ENCODE measurements at places on chromosomes 16 and 17. TPM values are rescaled to one million over a fixed set of nuclear protein-coding genes. Genes with fewer than 3 reads are reported as not detected.

PIK3R6 gene
- not detected for total RNA-seq

WNT3 gene
- 8.8 TPM for total RNA-seq

ITPRIPL2 gene
- 24.5 TPM for total RNA-seq

SOX9 gene
- total RNA-seq = 46.2 TPM

AMDHD2 gene
- total RNA-seq = 62.3 TPM

MRPL38 gene
- 163 TPM for total RNA-seq

DCXR gene
- total RNA-seq = 208 TPM

CCL16 gene
- total RNA-seq = not detected

RSL1D1 gene
- 216 TPM for total RNA-seq

DNA sequence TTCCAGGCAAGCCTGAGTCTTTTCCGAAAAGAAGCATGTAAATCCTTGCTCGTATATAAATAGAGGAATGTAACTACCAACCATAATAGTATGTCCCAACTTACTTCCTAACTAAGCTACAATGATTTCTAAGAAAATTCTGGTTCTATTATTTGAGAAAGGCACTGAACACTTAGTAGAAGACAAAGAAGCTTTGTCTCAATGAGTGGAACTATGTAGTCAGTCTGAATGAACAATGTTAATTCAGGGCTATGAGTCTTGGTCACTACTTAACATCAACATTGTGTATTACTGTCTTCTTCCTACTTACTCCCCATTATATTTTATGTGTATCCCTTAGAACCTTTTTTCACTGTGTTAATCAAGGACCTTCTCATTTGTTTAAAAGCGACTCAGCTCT lies 206.0 kb downstream of the CYB561 start:
- no peaks in the 10 kb centered on the region for H3K4me1 ChIP-seq
- no peaks in the 10 kb centered on the region for H3K36me3 ChIP-seq
- no peak overlapping the region for H3K4me3 ChIP-seq
- no peaks in the 10 kb centered on the region for H3K27me3 ChIP-seq

DNA sequence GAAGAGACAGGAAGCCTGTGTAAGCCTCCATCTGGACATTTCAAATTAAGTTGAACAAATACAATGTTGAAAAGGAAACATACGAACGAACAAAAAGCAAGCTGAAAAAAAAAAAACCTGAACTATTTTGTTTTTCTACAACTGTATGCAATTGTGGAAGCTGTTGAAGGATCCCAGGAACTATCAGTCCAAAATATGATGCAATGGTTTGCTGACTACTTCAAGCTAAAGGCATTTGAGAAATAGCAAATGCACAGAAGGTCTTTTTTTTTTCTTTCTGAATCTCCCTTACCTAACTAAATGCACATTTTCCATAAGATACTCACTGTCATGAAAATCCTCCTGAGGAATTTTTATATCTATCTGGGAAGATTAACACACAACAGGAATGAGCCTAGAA lies 40.2 kb downstream of the MAF start:
- H3K4me1 ChIP-seq = no peaks in the 10 kb centered on the region
- H3K27me3 ChIP-seq = 0 out of 2 replicates have a peak, but pooled peaks cover 1% of the 10 kb centered on the region
- DNase-seq = no peak

DNA sequence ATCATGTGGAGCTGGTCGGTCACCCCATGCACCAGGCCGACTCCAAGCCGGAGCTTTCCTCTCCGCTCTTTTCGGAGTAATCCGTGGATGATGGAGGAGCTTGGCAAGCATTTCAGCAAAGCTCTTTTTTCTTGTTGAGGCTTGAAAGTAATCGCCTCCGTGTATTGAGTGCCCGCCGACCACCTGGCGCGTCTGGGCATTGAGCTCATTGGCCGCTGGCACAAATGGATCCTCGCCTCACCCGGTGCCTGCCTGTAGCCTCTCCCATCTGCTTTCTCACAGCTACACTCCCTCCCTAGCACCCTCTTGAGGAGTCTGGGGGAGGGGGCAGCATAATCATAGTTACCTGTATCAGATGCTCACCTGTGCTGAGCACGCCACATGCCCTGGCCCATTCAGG lies 148.9 kb downstream of the CMIP start:
- H3K36me3 ChIP-seq = no peaks in the 10 kb centered on the region
- no peaks in the 10 kb centered on the region for H3K27me3 ChIP-seq
- no peak overlapping the region for H3K4me3 ChIP-seq
- peak overlapping the region; percentile 44 for H3K27ac ChIP-seq
- peaks cover 30% of the 10 kb centered on the region for H3K4me1 ChIP-seq

GRCh38 chr17:52157603-52158449 lies 688 bp downstream of the CA10 start:
- no peaks in the 10 kb centered on the region for H3K36me3 ChIP-seq
- H3K4me1 ChIP-seq = no peaks in the 10 kb centered on the region
- H3K27me3 ChIP-seq = no peaks in the 10 kb centered on the region
- DNase-seq = no peak

- no peaks in the 10 kb centered on the region for H3K27me3 ChIP-seq
- no peak overlapping the region for H3K27ac ChIP-seq
- H3K4me1 ChIP-seq = no peaks in the 10 kb centered on the region
- no peak overlapping the region for H3K4me3 ChIP-seq
Measured at GRCh38 chr17:51035431-51035830, 85.2 kb downstream of the SPAG9 start.

DNA sequence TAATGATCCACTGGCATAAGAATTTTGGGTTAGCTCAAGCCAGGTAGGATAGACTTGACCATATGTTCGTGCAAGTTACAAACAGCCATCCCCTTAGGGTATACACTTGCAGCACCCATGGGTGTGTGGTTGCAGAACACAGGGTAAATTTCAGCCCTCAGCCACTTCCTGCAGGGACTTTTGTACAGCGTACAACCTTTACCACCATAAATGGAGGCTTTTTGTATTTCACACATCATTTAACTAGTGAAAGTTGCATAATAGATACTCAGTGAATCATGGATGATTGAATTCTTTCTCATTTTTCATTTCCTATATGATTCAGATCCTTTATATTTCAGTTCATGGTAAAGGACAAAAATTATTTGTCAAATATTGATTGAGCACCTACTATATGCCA lies 473.9 kb downstream of the CDH13 start:
- no peaks in the 10 kb centered on the region for H3K27me3 ChIP-seq

- peaks cover under 1% of the 10 kb centered on the region for H3K4me1 ChIP-seq
- H3K36me3 ChIP-seq = no peaks in the 10 kb centered on the region
- H3K27me3 ChIP-seq = no peaks in the 10 kb centered on the region
- H3K4me3 ChIP-seq = no peak overlapping the region
- no peak for DNase-seq
Measured at GRCh38 chr17:48295362-48296288, 134.4 kb downstream of the SKAP1 start.

GRCh38 chr16:70494202-70494770 lies 29.1 kb downstream of the COG4 start:
- peaks cover 10% of the 10 kb centered on the region for H3K36me3 ChIP-seq
- no peak for DNase-seq
- H3K27ac ChIP-seq = no peak overlapping the region

- no peaks in the 10 kb centered on the region for H3K4me1 ChIP-seq
- H3K27ac ChIP-seq = no peak overlapping the region
- H3K36me3 ChIP-seq = peaks cover 2% of the 10 kb centered on the region
- DNase-seq = no peak
- H3K27me3 ChIP-seq = no peaks in the 10 kb centered on the region
Measured at GRCh38 chr17:80847496-80848230, 144.0 kb upstream of the CHMP6 start.

DNA sequence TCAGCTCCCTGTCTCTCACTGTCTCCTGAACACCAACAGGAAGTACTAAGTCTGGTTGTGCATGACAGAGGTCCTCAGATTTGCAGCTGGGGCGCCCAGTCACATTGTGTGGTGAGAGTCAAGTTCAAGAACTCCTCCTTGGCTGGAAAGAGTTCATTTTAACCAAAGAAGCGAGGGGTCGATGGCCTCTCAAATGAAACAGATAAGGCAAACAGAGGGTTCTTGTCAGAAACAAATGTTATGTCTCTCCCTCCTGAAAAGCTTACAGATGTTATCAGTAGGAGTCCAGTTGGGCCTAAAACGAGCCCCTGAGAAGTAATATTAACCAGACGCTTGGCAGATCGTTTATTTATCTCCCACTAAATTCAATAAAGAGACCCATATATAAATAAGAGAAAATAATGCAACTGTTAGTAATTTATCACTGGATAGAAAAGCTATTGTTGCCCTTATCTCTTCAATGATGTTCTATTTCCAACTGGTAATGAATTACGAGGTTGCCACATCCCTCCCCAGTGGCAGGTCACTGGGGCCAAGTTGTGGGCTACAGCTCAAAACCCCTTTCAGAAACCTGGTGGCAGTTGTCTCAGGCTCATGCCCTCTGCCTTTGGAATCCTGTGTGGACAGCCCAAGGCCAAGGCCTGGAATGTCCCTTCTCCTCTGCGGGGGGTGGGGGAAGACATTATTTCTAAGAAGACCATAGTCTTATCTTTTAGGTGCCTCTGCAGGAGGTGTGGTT lies 307.5 kb upstream of the DYNLRB2 start:
- no peaks in the 10 kb centered on the region for H3K36me3 ChIP-seq
- no peak for DNase-seq
- no peaks in the 10 kb centered on the region for H3K27me3 ChIP-seq
- H3K4me3 ChIP-seq = no peak overlapping the region
- no peaks in the 10 kb centered on the region for H3K4me1 ChIP-seq
- peak overlapping the region; percentile 22 for H3K27ac ChIP-seq

DNA sequence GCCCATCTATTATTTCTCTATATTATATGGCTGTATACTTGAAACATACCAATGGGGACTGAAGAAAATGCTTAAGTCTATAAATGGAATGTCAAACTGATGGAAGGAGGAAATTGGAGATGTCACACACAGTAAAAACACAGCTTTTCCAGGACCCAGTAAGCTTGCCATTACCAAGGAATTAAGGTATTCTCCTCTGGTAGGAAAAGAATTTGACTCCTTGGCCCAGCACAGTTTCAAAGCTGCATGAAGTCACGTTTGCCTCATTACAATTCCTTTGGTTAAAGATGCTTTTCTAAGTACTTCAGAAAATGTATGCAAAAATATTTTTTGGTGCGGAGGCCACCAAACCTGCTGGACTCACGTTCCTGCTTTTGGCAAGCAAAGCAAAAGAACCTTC lies 48.5 kb downstream of the CDH13 start:
- DNase-seq = no peak
- H3K4me1 ChIP-seq = no peaks in the 10 kb centered on the region
- no peak overlapping the region for H3K4me3 ChIP-seq
- H3K36me3 ChIP-seq = no peaks in the 10 kb centered on the region

DNA sequence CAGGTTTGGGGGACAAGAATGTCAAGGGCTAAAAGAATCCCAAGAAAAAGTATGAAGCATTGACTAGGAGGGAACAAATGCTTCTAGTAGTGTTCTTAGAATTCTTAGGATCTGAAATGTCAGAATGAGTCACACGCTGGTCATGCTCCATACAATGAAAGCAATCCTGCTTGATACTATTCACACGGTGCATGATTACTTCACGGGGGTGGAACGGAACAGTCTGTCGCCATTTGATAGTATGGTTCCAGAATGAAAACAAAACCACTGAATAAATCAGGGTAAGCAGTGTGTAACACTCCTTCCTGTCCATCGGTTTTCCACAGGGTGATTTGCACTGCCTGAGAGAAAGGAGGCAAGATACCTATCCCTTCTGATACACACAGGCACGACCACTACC lies 22.9 kb upstream of the YWHAE start:
- H3K27me3 ChIP-seq = no peaks in the 10 kb centered on the region
- peaks cover 6% of the 10 kb centered on the region for H3K36me3 ChIP-seq
- no peak for DNase-seq
- no peak overlapping the region for H3K4me3 ChIP-seq

DNA sequence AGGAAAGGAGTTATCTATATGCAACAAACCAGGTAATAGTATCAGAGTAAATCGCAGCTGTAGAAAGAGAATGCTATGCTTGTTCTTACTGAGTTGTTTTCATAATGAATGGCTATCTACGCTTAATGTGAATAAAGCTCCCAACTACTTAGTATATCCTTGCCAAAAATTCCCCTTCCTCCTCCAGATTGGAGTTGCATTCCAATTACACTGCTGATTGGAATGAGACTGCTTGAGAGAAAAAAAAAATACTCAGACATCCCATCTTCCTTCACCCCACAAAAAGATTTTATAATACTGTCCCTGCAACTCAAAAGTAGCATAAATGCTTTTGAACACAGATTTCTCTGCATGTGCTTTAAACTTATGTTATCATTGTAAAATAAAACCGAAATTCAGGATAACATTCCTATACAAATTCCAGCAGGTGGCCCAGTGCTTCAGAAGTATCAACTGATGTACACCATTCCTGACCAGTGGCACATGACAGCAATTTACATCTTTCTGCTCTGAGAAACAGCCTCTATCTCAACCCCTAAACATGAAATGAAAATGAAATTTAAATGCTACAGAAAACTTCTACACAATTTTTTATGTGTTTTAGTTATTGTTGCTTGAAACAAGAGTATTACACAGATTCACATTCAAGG lies 47.0 kb downstream of the SMURF2 start:
- peaks cover 20% of the 10 kb centered on the region for H3K4me1 ChIP-seq
- no peak overlapping the region for H3K27ac ChIP-seq
- no peaks in the 10 kb centered on the region for H3K36me3 ChIP-seq
- H3K4me3 ChIP-seq = no peak overlapping the region

DNA sequence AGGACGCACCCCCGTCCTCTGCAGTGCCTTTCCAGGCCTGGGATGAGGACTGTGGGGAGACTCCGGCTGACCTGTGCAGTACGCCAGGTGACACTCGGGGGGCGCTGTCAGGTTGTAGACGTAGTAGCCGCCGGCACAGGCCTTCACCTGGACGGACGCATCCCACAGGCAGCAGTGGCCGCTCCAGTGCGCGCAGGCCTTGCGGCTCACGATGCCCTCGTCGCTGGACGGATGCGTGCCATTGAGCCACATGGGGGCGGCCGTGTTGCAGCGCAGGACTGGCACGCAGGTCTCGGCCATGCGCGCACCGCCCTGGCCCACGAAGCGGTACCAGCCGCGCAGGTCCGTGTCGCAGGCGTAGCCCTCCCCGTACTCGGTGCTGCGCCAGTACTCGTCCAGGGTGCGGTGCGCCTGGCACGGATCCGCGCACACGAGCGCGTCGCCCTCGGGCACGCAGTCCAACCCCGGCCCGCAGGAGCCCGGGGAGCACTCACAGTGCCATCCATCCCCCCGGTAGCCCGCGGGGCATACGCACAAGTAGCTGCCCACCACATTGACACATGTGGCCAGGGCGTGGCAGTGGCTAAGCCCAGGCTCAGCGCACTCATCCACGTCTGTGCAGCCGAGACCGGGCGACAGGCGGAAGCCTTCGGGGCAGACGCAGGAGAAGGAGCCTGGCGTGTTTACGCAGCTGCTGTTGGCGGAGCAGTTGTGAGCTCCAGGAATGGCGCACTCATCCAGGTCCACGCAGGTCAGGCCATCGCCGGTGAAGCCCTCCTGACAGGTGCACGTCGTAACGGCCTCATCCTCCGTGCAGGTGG lies 3.9 kb downstream of the UMOD start:
- H3K4me1 ChIP-seq = no peaks in the 10 kb centered on the region
- H3K27me3 ChIP-seq = no peaks in the 10 kb centered on the region
- no peak for DNase-seq

- H3K27ac ChIP-seq = no peak overlapping the region
- H3K4me3 ChIP-seq = no peak overlapping the region
- H3K36me3 ChIP-seq = no peaks in the 10 kb centered on the region
Measured at GRCh38 chr17:9402590-9403199, 172.9 kb downstream of the STX8 start.
